Hindlimb muscle (tissue), 1 donor: ENCODE measurements at places on chromosomes 11 and 22. TPM values are rescaled to one million over a fixed set of nuclear protein-coding genes. Genes with fewer than 3 reads are reported as not detected.

Gene KCTD14
- polyA plus RNA-seq: 1.2 TPM

Gene ARHGEF17
- polyA plus RNA-seq: 60.3 TPM

- DNase-seq: no peak
Measured at GRCh38 chr11:113192121-113192925, 122.1 kb upstream of the TTC12 start.

GRCh38 chr22:46749682-46750529 lies 11.9 kb upstream of the CERK start:
- DNase-seq: no peak

Gene SEC14L2
- 2.0 TPM for polyA plus RNA-seq

Gene OR8B3
- not detected for polyA plus RNA-seq

Gene FXYD2
- 2.2 TPM for polyA plus RNA-seq

- no peak for DNase-seq
Measured at GRCh38 chr11:119741369-119742262, 12.6 kb upstream of the NECTIN1 start.

GRCh38 chr11:75267171-75267970 lies 26.8 kb downstream of the TPBGL start:
- DNase-seq: no peak

DNA sequence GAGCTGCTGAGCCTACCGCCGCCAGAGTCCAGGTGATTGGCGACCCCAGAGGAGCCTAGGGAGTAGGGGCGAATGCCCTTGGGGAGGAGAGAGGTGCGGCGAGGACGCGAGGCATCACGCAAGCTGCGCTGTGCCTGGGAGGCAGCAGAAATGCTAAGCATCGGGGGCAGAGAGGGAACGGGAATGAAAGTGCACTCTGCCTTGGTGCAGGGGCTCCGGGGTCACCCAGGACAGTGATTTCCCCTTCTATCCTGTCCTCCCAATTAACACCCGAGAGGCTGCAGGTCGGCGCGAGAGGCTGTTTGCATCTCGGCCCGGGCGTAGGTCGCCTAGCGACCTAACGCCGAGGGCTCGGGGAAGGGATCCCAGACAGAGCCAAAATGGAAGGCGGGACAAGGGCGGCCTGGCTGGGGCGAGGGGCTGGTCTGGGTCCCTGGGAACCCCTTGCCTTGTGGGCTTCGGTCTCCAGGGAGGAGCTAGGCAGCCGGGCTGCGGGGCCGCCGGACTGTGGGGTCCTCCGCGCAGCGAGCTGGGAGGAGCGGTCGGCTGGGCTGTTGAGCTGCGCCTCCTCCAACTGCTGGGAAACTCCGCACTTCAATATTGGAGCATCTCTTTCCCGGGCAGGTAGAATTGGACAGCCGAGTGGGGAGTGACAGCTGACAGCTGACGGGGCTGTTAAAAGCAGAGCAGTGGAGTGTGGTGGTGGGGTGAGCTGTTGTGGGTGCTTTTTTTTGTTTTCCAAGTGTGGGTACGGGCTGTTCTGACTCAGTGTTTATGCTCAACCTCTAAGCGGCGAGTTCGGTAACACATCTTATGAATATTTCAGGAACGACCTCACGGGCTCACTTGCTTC lies 657 bp downstream of the ELMOD1 start:
- DNase-seq: no peak
